Esophagus squamous epithelium (tissue), 5 donors: ENCODE measurements at places on chromosomes 11 and 22.

DNA sequence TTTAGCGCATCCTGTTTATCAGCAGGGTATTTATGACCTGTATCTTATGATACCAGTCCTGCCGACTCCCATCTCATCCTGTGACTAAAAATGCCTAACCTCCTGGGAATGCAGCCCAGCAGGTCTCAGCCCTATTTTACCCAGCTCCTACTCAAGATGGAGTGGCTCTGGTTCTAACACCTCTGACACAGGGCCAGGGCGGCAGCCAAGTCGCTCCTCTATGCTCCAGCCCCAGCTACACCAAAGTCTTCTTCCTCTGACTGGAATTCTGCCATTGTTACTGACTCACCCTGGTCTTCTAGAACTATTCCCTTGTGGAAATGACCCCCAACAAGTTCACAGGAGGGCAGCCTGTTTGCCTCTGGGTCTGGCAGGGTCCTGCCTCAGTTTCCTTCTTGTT, 7.9 kb upstream of the C1QTNF6 start:
- H3K4me1 ChIP-seq: peaks cover 30% of the 10 kb centered on the region
- H3K27ac ChIP-seq: peak overlapping the region; percentile 90
- DNase-seq: no peak
- H3K27me3 ChIP-seq: no peaks in the 10 kb centered on the region
- no peaks in the 10 kb centered on the region for H3K36me3 ChIP-seq

DNA sequence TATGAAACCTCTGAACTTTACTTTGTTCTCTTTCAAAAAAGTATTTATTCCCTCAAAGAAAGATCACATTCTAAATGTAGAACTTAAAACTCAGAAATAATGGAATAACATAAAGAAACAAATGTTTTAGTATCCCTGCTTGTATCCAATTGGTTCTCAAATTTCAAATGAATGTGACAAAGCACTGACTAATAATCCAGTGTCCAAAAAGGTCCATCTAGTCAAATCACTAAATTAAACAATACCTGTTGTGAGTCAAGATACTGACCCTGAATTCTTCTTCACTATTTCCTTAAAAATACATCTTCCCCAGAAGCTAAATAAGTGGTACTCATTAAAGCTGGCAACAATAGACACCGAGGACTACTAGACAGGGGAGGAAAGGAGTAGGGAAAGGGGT, 313.1 kb downstream of the SBF2 start:
- DNase-seq: no peak
- peaks cover 6% of the 10 kb centered on the region for H3K4me1 ChIP-seq
- no peak overlapping the region for H3K27ac ChIP-seq
- no peak overlapping the region for H3K4me3 ChIP-seq
- H3K27me3 ChIP-seq: no peaks in the 10 kb centered on the region
- H3K36me3 ChIP-seq: no peaks in the 10 kb centered on the region

- H3K36me3 ChIP-seq: no peaks in the 10 kb centered on the region
- peaks cover 43% of the 10 kb centered on the region for H3K4me1 ChIP-seq
- no peak overlapping the region for H3K4me3 ChIP-seq
- DNase-seq: no peak
Measured at GRCh38 chr11:114280696-114281095, 15.5 kb upstream of the NNMT start.

DNA sequence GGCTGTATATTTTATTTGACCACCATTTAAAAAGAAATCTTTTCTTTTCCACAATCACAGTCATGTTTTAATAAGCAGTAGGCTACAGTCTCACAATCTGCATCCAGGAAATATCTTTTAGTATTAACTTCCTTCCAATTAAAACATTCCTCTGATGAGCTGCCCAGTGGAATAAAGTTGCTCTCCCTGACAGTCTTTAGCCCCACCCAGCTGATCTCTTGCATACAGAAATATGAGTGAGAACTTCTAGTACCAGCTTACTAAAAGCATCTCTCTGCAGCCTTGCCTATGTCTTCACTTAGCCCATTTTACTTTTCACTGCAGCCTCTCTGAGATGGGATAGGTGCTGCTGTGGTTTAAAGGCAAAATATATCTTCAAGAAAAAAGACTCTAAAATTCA, 143.4 kb upstream of the ANO3 start:
- H3K27ac ChIP-seq: no peak overlapping the region
- H3K36me3 ChIP-seq: no peaks in the 10 kb centered on the region
- H3K4me3 ChIP-seq: no peak overlapping the region
- H3K4me1 ChIP-seq: no peaks in the 10 kb centered on the region
- no peak for DNase-seq

DNA sequence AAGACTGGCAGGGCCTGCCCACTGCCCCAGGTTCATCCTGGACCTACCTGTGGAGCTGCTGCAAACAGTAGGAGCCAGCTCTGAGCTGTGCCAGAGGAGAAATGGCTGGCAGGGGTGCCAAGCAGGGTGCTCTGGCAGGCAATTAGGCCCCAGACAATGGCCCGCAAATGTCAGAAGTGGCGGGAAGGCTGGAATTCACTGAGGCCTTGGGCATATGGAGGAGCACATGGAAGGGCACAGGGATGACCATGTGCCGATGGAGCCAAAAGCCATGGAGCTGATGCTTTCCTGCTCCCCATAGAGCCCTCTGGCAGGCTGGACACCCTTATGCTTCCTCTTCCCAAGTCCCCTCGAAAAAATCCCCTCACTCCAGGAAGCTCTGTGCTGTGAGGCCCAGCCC, 62.0 kb downstream of the BUD13 start:
- peaks cover 3% of the 10 kb centered on the region for H3K4me1 ChIP-seq
- no peak for DNase-seq
- H3K27me3 ChIP-seq: no peaks in the 10 kb centered on the region
- H3K27ac ChIP-seq: no peak overlapping the region

- H3K27ac ChIP-seq: no peak overlapping the region
- no peak for DNase-seq
- H3K4me3 ChIP-seq: peak overlapping the region; percentile 43
- no peaks in the 10 kb centered on the region for H3K36me3 ChIP-seq
- H3K27me3 ChIP-seq: no peaks in the 10 kb centered on the region
Measured at GRCh38 chr11:2791139-2791520, 91.3 kb upstream of the KCNQ1OT1 start.

GRCh38 chr22:50319503-50319951, 7.3 kb downstream of the DENND6B start:
- H3K27me3 ChIP-seq: no peaks in the 10 kb centered on the region
- no peak overlapping the region for H3K27ac ChIP-seq
- peaks cover 14% of the 10 kb centered on the region for H3K4me1 ChIP-seq
- no peak for DNase-seq
- H3K36me3 ChIP-seq: no peaks in the 10 kb centered on the region
- no peak overlapping the region for H3K4me3 ChIP-seq

DNA sequence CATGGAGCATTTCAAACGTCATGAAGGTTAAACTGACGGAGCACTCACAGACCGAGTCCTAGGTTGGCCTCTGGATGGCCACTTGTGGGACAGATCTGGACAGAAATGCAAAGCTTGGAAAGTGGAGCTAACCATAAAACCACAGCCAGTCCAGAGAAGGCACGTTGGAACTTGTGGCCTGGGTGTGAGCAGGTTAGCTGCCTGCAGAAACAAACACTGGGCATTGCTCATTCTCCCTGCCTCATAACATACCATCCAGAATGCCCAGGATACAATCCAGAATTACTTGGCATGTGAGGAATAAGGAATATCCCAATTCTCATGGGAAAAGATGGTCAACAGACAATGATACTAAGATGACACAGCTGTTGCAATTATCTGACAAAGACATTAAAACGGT, 1005.0 kb downstream of the TBC1D22A start:
- no peak for DNase-seq
- no peaks in the 10 kb centered on the region for H3K27me3 ChIP-seq
- no peak overlapping the region for H3K4me3 ChIP-seq

- H3K4me3 ChIP-seq: no peak overlapping the region
- DNase-seq: no peak
- no peak overlapping the region for H3K27ac ChIP-seq
- no peaks in the 10 kb centered on the region for H3K4me1 ChIP-seq
Measured at GRCh38 chr11:79637219-79637618, 196.4 kb upstream of the TENM4 start.
